ENCODE measurements at places on chromosomes 12 and 14.

DNA sequence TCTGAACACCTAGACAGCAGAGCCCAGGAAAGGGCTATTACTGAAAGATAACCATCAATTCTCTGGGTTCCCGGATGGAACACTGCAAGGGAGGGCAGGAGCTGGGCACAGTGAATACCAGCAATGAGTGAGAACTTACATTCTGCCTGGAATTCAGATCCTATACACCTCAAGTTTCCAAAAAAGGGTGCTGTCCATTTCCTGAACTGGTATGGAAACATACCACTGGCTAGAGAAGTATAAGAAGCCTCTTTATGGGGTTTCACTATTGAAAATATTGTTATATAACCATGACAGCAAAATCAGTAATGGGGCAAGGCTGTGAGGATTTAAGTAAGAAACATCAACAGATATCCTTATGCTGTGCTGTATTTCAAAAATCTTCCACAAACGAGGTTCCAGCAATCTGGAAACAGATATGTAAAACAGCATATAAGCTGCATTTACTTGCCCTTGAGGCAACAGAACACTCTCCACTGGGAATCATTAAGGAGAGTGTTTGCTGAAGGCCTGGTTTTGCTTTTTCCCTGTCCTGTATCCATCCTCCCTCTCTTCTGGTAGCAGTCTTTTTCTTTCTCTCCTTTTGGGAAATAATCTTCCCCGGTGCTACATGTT lies 53.3 kb upstream of the GTF2A1 start:
- no peak for DNase-seq

- DNase-seq: no peak
Measured at GRCh38 chr12:7075518-7075917, 15.0 kb downstream of the C1S start.

DNA sequence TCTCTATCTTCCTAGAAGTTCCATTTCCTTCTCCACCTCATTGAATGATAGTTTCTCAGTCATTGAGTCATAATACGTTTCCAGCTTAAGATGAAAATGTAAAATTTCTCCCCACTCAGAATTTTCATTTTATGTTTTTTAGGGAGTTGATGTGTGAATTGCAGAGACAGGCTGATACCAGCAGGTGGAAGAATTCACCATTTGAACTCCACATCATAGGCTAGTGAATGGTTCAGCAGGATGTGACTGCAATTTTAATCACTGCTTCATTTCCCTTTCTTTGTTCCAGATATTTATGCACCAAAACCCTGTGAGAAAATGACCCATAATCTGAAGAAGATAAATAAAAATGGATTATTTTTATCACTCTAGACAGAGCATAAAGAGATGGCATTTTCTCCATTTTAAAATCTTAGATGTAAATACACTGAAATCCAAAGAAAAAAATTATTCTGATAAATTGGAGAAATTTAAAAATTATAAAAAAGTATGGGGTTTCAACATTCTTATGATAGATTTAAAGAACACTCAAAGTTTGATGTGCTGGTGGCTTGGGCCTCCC lies 10.6 kb upstream of the PYGL start:
- no peak for DNase-seq

- DNase-seq: peak; percentile 49
Measured at GRCh38 chr12:3119756-3120601, 42.8 kb downstream of the TSPAN9 start.

DNA sequence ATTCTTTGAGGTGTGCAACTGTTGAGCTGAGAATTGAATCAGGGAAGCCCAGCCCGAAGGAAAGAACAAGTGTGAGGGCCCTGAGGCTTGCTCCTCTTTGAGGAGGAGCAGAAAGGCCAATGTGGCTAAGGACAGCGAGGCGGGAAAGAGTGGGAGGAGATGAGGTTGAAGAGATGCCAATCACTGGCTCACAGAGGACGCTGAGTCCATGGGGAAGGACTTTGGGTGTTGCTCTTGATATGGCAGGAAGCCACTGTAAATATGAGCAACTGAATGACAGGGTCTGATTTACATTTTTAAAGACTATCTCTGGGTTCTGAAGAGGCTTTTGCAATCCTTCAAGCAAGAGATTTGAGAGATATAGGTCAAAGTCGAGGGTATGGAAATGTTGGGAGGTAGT lies 3.3 kb upstream of the APPL2 start:
- DNase-seq: no peak

- no peak for DNase-seq
Measured at GRCh38 chr14:36605506-36605857, 23.1 kb upstream of the NKX2-8 start.

DNA sequence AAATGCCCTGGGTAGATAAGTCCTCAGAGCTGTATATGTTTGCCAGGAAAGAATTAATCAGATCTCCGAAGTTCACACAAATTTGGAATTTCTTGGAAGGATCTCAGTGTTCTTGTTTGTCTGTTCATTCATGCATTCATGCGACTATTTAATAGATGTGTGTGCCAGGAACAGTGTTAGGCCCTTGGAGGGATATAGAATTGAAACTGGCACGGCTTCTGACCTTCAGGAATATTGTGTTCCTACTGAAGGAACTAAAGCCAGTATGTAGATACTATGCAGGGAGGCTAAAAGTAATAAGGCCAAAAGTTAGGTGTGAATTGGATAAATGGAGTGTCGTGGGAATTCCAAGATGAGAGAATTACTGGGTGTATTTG lies 166.0 kb upstream of the NOS1 start:
- DNase-seq: no peak

DNA sequence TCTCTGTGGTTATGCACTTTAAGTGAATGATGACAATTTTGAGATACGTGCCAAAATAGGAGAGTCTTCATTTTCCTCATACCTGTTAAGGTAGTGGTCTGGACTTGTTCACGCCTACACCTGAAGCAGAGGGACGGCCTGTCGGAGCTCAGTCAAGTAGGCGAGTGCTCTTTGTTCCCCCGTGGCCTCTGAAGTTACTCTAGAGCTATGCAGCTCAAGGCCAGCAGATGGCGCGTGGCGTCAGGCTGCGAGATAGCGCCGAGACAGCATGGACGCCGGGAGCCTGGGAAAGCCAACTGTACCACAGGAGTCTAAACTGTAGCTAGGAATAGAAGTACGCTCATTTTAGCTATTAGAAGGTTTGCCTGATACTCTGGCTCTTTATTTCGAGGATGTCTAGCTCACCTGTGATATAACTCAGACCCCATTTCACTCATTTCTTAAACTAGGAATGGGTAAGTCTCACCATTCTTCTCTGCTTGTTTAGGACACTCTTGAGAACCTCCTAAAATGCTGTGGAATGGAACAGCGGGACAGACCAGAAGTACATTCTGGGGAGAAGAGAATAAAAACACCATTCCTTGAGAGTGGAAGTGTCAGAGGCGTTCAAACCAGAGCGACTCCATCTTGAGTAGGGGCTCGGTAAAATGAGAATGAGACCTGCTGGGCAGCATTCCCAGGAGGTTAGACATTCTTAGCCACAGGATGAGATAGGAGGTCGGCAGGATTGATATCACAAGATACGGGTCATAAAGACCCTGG lies 267.4 kb upstream of the HMGA2 start:
- DNase-seq: peak; percentile 44

- no peak for DNase-seq
Measured at GRCh38 chr14:53902307-53902706, 54.3 kb downstream of the BMP4 start.

- DNase-seq: no peak
Measured at GRCh38 chr12:72747111-72747849, 475.1 kb downstream of the TRHDE start.

DNA sequence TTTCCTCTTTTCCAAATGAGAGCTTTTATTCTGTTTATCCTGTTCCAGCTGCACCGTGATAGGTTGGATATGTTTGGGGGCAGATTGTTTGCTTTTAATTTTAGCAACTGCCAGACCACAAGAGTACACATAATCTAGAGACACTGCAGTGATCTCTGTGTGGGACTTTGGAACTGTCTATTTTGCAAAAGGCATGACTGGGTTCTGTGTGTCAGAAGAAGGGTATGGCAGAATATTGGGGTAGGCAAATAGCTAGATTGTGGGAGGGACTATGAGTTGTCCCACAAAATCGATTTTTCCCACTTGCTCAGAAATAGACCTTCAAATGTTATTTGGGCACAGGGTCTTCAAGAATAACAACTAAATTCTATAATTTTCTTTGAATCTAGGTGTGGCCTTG lies 275.9 kb upstream of the KITLG start:
- no peak for DNase-seq

DNA sequence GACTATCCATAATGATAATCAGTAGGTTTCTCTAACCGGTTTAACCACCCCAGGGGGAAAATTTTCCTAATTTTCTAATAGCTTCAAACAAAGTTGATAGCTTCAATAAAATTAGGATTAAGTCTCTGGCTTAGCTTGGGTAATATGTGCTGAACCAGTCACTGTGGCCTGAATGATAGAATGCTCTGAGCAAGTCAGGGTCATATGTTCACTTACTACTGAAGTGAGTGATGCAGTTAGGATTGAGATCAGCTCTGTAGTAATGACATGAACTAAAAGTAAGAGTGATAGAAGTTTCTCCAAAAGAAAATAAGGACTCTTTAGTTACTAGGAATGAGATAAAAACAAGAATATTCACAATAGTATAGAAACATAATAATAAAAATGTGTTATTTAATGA lies 32.6 kb downstream of the ETNK1 start:
- no peak for DNase-seq

- DNase-seq: no peak
Measured at GRCh38 chr12:63922474-63922873, 78.0 kb downstream of the SRGAP1 start.

DNA sequence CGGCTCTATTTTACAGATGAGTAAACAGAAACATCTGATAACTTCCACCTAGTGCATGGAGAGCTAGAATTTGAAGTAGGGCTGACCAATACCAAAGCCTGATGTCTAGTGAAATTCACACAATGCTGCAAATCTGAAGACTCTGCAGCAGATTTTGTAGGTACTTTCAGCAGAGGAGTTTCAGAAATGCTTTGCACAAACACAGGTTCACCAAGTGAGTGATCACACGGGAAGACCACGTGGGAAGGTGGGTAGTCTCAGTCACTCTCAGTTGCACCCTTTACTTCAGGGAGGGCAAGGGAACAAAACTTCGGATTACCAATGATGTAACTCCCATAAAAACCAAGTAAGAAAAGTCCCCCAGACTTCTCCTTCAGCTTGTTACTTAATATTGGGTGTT lies 63.3 kb upstream of the DAAM1 start:
- no peak for DNase-seq

DNA sequence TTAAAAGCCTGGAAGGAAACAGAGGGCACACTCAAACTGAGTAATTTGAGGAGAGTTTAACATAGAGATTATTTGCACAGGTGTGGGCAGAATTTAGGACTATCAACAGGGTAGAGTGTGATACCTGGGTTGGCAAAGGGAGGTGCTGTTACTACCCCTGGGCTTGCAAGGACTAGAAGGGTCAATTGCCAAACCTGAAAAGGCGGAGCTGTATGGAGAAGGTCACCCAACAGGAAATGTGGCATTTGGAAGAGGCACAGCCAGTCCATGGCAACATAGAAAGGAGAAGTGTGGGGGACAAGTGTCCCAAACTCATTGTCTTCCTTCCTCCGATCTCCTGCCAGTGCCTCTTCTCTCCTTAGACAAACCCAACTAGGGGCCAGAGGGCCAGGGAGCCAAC lies 21.6 kb upstream of the MED13L start:
- DNase-seq: no peak

DNA sequence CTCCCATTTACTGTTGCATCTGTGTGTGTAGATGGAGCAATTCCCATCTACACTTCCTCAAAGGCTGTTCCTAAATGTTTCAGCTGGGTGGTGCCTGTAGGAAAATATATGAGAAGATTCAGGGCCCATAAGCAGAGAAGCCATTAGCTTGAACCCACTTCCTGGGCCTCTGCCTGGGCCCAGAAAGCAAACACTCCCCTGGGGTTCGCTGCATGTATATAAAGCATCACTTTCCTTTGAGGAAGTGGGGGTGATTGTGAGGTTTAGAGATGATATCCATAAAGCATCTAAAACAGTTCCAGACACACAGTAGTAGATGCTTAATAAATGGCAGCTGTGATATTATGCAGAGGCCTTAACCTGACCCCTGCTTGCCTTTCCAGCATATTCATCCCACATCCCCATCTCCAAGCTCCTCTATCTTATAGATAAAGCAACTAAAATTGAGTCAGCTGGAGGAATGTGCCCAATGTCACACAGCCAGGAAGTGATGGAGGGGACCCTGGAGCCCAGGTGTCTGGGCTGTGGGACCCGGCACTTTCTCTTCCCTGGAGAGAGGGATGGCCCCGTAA lies 280.0 kb upstream of the CRY1 start:
- DNase-seq: no peak

- no peak for DNase-seq
Measured at GRCh38 chr12:117889098-117889497, 79.7 kb downstream of the KSR2 start.
